ENCODE measurements at places on chromosomes 6 and 20. TPM values are rescaled to one million over a fixed set of nuclear protein-coding genes. Genes with fewer than 3 reads are reported as not detected.

- DNase-seq = peak; percentile 89
These were observed 111.2 kb upstream of the PTPN1 start for GRCh38 chr20:50398821-50399554.

IFT52 gene
- 5.5 TPM for total RNA-seq

- no peak for DNase-seq
These were observed 119.6 kb downstream of the SCML4 start for GRCh38 chr6:107704347-107705013.

- no peak for DNase-seq
These were observed 38.5 kb downstream of the PANK2 start for GRCh38 chr20:3927486-3928291.

DNA sequence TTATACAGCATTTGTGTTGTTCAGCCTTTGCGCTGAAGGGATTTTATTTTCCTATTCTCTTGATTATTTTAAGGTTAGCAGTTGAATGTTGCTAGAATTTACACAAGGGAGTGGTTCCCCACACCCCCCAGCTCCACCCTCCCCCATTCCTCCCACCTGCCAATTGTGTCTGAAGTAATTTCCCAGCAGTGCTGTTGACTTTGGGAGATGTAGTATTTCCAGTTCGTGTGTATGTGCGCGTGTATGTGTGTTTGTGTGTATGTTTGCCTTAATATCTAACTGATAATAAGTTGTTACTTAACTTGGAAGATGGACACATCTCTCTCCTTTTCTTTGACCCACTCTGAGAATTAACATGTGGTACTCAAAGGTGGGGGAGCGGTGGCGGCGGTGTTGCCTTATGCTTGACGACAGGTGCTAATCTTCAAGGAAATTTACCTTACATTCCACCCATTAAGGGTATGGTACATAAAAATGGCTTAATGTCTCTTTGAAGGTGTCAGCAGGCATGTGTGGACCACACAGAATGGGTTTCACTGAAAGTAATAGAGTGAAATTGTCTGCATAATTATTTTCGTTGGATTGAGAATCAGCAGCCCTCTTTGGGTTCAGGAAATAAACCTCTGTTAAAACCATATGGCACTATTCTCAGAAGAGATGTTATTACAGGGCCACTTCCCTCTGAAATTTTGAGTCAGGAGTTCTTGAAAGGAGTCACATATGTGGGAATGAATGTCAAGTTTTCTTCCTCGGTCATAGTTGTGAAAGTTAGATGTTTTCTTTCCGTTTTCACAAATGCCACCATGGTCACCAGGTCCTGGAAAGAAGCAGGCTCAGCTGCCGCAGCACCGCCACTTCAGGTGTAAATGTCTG is 95.6 kb upstream of the SUPT3H start:
- DNase-seq = no peak

FKBP5 gene
- 106 TPM for total RNA-seq

DNA sequence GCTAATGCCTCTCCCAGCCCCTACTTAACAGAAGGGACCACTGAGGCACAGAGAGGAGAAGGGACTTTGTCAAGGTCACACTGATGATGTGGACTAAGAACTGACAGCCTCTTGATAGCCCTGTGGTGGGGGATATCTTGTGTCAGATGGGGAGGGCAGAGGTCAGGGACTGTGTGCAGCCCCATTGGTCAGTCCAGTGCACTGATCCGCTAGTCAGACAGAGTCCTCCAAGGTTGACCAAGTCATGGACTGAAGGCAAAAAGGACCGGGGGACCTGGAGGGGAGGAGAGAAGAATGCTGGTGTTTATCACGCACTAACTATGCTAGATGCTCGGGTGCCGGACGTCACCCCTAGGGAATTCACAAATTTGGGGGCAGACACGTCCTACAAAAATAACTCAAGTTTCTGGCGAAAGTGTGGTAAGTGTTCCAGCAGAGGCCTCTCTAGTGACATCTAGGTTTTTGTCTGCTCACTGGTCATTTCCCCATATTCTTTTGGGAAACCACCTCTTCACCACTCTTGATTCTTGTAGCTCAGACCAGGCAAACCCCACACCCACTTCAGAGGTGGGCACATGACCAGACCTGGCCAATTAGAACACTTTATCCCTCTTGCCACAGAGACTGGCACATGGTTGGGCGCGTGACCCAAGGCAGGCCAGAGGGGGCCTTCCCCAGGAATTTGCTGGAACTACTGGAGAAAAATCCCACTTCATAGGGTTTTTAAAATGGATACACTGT is 21.0 kb downstream of the TCF15 start:
- DNase-seq = peak; percentile 23

GRCh38 chr6:27145731-27146455 is 101.6 kb upstream of the PRSS16 start:
- DNase-seq = peak; percentile 73

DNA sequence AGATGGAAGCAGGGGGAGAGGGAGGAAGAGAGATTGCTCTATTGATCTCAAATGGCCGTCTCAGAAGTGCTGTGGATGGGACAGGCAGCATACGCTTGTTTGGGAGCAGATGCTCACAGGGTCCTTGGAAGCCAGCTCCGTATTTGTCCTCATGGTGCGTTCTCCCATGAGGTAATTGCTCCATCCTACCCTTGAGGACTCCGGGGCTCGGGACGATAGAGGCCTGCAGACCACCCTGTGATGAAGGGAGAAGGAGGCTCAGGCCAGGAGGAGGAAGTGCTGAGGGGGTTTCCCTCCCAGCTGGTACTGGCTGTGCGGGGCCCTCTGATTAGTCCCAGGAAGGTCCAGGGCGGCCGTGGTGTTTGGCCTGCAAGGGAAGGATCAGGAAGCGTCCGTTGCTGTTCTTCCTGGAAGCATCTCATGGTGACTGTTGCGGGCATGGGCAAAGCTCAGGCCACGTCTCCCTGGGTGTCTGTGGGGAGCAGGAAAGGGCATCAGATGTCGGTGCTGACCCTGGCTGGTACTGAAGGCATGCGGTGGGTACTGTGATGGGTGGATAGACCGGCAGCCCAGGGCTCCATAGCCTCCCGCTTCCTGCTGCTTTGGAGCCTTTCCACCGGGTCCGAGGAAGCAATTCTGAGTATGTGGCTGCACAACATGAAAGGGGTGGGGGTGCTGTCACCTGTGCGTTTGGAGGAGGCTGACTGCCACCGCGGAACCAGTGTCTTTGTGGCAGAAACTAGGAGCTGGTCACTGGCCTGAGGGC is 158.3 kb downstream of the SYCP2 start:
- no peak for DNase-seq

MDC1 gene
- total RNA-seq = 16.4 TPM

- no peak for DNase-seq
These were observed 51.9 kb upstream of the XRN2 start for GRCh38 chr20:21251278-21251677.

BMP5 gene
- total RNA-seq = 2.4 TPM

PAK1IP1 gene
- total RNA-seq = 10.4 TPM

- DNase-seq = no peak
These were observed 22.9 kb downstream of the DUSP22 start for GRCh38 chr6:315226-315625.

- DNase-seq = no peak
These were observed 30.8 kb upstream of the COL19A1 start for GRCh38 chr6:69835414-69836179.

LST1 gene
- total RNA-seq = 5.5 TPM

- DNase-seq = no peak
These were observed 2.2 kb upstream of the CENPB start for GRCh38 chr20:3788685-3789155.

SYCP2 gene
- total RNA-seq = 0.94 TPM

DNA sequence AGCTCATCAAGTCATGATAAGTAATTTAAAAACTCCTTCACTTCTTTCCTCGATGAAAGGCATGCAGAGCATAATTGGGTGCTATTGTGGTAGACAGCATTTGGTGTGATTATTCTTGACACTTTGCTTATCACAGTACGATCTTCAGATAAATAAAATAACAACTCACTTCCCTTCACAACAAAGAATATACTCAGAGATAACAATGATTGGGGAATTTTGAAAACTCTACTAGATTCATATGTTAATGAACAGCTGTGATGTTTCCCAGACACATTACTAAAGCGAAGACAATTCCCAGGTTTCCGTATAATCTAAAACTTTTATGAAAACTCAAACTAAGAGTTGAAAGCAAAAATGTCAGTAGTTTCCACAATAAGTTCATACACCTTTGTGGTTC is 670.6 kb upstream of the EPHA7 start:
- no peak for DNase-seq

DNA sequence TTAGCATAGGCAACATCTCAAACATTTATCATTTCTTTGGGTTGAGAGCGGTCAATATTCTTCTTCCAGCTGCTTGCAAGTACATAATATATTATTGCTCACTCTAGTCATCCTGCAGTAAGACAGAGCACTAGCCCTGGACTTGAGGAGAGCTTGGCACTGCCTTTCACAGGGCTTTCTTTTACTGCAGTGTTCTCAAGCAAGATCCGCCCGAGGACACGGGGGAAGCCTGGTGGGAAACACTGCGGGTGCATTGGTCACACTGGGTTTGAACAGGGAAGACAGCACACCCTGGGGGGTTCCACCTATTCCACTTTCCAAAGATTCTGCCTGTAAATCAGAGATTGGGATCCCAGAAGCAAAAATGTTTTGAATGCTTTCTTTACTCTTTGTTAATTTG is 48.2 kb upstream of the QKI start:
- DNase-seq = no peak

GRCh38 chr20:63973636-63974401 is 4.1 kb upstream of the ZNF512B start:
- DNase-seq = peak; percentile 94

- no peak for DNase-seq
These were observed 40.4 kb upstream of the DUSP22 start for GRCh38 chr6:251920-252319.

SLC39A7 gene
- total RNA-seq = 46.0 TPM

GRCh38 chr6:169363590-169363989 is 109.9 kb upstream of the THBS2 start:
- no peak for DNase-seq

DNA sequence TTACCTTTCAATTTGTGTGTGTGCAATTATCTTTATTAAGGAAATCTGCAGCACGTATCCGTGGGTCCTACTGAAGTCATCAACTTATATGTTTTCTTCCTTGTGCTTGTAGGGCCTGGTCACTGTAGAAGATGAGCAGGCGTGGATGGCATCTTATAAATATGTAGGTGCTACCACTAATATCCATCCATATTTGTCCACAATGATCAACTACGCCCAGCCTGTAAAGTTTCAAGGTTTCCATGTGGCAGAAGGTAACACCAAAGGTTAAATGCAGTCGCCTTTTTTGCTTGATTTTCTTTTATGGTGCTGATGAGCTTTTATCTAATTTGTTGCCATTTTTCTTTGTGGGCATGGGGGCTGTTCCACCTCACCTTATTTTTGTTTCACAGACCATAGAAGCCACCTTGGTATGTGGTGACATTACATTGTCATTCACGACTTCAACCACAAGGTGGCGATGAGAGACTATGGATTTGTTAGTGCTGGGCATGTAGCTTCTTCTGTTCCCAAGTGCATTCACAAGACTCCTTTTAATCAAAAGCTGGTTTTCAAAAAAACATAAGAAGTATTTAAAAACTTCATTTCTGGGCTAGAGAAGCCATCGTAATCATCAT is 106.5 kb upstream of the LAMP5 start:
- no peak for DNase-seq

KCNK15 gene
- total RNA-seq = 0.19 TPM

GRCh38 chr20:35167787-35168186 is 4.1 kb upstream of the PROCR start:
- no peak for DNase-seq

- no peak for DNase-seq
These were observed 7.5 kb upstream of the BFSP1 start for GRCh38 chr20:17538517-17539170.

TAAR9 gene
- not detected for total RNA-seq

HLA-DRB1 gene
- total RNA-seq = 27.5 TPM

DNA sequence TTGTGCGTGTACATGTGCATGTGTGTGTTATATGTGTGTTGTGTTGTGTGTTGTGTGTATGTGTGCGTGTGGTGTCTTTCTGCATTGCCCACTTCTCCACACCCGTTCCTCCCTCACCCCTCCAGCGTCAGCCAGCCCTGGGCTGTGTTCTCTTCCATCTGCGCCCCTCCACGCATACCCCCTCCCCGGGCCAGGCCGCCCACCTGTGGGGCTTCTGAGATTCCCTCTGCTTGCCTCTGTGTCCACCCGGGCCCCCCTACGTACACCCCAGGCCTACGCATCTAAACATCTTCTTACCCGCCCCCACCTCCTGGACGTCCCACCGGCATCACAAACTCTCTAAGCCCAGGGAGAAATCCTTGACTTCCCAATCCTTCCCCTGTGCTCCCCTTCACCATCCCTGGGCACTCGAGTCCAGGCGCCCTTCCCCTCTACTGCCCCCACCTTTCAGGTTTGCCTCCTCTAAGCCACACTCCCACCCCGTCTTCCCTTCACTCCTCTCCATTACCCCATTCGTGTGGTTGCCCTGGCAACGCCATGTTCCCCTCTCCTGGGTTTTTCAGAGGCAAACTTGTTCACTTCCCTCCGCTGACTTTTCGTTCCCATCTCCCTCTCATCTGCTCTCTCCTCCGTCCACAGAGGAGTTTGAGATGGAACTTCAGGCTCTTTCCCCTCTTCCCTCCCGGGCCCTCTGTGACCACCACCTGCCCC is 81.7 kb upstream of the NNAT start:
- no peak for DNase-seq

- no peak for DNase-seq
These were observed 64.1 kb upstream of the FBXO30 start for GRCh38 chr6:145878591-145879295.

HSPA12B gene
- total RNA-seq = 16.6 TPM

OR2B6 gene
- total RNA-seq = not detected

IPCEF1 gene
- total RNA-seq = 1.3 TPM

DNA sequence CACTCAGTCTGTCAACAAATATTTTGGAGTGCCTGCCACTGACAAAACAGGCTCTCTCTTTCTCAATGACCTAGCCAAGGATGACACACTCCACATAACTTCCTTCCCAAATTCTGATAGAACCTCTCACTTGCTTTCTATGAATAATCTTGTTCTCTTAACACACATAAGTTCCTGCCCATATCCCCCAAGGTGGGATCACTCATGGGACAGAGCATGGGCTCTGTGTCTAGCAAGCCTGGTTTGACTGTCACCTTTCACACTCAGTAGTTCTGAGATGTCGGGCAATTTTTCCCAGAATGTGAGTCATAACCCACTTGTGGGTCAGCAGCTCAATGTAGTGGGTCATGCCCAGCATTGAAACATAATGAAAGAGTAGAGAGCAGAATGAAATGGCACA is 78.1 kb downstream of the LRFN2 start:
- DNase-seq = no peak

- no peak for DNase-seq
These were observed 75.8 kb upstream of the MRPS10 start for GRCh38 chr6:42293386-42293977.

DNA sequence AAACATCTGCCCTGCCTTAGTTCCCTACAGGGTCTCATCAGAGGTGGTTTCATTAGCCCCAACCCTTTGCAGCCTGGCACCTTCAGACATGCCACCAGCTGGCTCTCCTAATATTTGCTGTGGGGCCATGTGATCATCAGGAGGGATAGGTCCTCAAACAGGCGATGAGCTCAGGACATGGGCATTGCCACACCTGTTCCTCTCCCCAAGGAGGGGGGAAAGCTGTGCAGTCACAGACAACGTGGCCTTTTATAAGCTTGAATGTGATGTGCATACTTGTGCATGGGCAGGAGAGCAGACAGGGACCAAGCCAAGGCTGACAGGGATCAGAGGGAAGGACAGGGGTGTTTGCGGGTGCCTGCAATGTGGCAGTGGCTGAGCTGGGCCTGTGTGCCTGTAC is 78.8 kb upstream of the ZNFX1 start:
- no peak for DNase-seq

All from Right ventricle myocardium superior (tissue), 1 donor.